CD4-positive, alpha-beta T cell treated with Interleukin-4 for 4 hours (primary cell): ENCODE measurements at places on chromosomes 1 and 21.
A peak's percentile ranks its signal among the peaks of the same experiment; 100 is the strongest.

DNA sequence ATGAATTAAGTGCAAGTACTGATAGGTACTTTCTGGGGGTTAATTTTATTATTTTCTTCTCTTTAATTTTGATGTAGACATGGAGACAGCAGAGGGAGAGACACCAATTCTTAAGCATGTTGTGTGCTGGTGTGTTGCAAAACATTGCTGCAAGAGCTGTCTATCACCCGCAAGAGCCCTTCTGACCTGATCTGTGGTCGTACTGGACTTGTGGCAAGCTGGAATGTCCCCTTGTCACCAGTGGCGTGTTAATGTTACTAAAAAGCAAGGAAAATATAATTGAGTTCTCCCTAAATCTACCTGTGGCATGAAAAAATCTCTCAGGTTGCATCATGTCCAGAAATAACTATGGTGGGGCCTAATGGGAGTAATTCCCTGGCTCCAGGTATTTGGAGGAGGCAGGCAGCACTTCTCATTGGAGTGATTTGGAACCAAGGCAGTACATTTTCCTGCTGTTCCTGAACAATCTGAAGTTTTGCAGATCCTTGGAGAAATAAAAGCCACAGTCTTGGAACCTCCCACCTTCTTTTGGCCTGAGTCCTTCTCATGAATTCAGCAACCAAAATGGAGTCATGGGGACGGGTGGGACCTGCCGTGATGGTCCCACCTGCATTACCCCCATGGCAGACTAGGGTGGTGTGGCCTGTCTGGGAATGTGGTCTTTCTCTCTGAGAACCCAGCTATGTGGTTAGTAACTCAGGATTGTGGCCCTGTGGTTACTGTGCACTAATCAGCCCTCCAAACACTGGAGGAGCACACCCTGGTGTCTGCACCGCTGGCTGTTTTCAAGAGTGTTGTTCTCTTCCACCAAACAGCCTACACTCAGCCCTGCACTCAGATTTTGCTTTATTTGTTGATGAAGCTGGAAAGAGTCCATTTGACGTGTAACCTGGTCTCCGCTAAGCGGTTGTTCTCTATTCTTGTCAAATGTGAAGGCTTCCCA is 57.4 kb downstream of the GALNT2 start:
- no peak for DNase-seq

DNA sequence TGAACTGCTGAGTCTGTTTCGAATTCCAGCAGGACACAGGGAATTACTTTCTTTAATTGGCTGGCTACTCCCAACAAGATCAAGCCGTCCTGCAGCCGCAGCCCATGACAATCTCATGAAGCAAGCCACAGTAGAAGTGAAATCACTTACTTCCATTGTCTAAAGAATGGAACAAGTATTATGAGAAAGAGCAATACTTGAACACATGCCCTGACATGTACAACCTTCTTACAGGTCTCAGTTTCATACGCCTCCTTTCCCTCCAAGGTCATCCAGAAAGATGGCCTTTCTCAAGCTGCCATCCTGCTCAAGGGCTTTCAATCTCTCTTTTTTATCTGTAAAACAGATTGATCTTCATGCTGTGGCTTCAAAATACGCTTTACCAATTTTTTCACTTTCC is 85.1 kb downstream of the PCSK9 start:
- DNase-seq: no peak

GRCh38 chr1:109274533-109275476 is 8.1 kb downstream of the PSRC1 start:
- DNase-seq: no peak

GRCh38 chr1:245762396-245762910 is 607.7 kb downstream of the KIF26B start:
- no peak for DNase-seq

GRCh38 chr1:77899647-77900320 is 11.4 kb downstream of the NEXN start:
- DNase-seq: no peak

- no peak for DNase-seq
These were observed 163.2 kb upstream of the PALMD start for GRCh38 chr1:99482750-99483149.

- DNase-seq: no peak
These were observed 5.3 kb downstream of the GPR37L1 start for GRCh38 chr1:202127836-202128622.

GRCh38 chr1:206135248-206135647 is 18.1 kb upstream of the AVPR1B start:
- DNase-seq: no peak

GRCh38 chr1:97758541-97759057 is 162.2 kb downstream of the DPYD start:
- DNase-seq: no peak

GRCh38 chr1:16367968-16368890 is 1.2 kb downstream of the SZRD1 start:
- no peak for DNase-seq

DNA sequence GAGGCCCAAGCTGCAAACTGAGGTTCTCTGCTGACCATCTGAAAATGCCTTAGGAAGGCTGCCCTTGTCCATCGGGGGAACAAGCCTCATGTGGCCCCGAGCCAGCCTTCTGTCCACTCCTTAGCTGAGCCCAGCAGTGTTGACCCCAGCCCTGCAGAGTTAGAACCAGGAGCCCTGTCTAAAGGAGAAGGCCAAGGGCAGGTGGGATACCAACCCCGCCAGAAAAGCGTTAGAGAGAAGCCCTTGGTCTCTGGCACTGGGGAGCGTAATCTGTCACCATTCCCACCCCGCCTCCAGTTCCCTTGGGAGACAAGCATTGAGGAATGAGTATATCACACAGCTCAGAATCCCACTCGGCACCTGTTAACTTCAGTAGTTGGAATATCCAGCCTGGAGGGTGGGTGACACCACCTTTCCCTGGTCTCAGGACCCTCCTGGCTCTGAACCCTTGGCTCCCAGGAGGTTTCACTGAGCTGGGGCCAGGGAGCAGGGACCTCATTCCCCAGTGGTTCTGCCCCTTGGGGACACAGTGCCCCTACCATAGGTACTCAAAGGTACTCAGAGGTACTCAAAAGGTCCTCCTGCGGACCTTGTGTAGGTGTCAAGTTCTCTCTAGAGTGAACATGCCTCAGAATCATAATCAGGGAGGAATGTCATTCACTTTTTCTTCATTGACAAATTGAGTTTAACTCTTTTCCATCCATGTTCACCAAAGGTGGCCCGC is 16.4 kb downstream of the ETS2 start:
- DNase-seq: no peak

DNA sequence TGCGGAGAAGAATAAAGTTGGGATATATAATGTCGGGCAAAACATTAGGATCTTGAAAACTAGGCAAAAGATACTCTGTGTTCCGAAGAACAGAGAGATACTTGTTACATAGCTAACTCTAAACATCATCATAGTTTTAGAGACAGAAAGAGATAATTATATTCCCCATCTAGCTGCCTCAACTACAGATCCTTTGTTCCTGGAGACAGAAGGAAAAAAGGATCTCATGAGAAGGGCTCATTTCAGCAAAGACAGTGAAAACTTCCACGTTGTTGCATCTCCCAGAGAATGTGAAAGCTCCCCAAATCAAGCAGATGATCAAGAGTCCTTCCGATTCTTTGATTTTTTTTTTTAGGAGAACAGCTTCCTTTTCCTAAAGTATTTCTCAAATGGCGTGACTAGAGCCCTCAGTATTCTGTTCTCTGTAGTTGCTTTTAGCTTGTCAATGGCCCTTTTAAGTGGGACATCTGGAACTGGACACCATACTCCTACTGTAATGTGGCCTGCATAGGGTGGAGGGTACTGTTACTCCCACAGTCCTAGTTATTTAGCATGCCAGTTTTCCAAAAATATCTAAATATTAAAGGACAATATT is 1048.2 kb downstream of the TTLL7 start:
- no peak for DNase-seq

GRCh38 chr1:153515504-153516394 is 20.0 kb downstream of the S100A6 start:
- DNase-seq: no peak

DNA sequence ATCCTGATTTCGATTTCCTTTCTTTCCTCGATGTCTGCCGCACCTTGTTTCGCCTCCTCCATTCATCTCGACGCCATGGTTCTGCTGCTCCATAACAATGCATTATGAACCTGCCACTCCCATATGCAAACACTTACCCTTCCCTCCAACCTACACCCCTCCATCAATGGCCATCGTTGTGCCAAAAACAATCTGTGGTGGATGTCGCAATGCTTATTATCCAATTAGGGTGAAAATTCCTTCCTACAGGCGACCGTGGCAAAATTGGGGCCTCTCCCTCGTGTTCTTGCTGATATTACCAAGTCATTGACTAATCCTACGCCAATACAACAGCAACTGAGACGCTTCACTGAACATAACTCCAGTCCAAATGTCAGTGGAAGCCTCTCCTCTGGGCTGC is 40.3 kb downstream of the CLEC20A start:
- no peak for DNase-seq

- no peak for DNase-seq
These were observed 329.5 kb downstream of the NPHP4 start for GRCh38 chr1:5662744-5663126.

GRCh38 chr21:28922368-28922767 is 70.3 kb downstream of the LTN1 start:
- DNase-seq: no peak

DNA sequence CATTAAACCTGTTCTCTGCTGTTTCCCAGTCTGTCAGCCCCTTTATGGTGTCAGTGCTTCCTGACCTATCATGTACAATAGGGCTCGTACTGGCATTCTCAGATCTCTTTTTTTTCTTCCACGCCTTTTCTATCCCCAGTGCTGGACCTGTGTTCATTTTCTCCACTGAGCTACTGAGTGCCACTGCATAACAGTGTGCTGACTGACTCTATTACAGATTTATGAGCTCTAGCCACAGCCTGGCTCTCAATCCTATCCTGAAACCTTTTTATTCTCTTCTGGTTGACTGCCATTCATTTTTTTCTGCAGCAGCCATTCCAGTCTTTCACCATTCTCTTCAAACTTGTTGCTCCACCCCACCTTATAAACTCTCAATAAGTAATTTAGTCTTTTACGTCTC is 59.6 kb upstream of the MACF1 start:
- DNase-seq: no peak

GRCh38 chr1:4344065-4344732 is 310.2 kb upstream of the AJAP1 start:
- DNase-seq: no peak

- no peak for DNase-seq
These were observed 73.5 kb downstream of the NOS1AP start for GRCh38 chr1:162142968-162143367.

- no peak for DNase-seq
These were observed 73.2 kb downstream of the CD58 start for GRCh38 chr1:116497656-116498055.

DNA sequence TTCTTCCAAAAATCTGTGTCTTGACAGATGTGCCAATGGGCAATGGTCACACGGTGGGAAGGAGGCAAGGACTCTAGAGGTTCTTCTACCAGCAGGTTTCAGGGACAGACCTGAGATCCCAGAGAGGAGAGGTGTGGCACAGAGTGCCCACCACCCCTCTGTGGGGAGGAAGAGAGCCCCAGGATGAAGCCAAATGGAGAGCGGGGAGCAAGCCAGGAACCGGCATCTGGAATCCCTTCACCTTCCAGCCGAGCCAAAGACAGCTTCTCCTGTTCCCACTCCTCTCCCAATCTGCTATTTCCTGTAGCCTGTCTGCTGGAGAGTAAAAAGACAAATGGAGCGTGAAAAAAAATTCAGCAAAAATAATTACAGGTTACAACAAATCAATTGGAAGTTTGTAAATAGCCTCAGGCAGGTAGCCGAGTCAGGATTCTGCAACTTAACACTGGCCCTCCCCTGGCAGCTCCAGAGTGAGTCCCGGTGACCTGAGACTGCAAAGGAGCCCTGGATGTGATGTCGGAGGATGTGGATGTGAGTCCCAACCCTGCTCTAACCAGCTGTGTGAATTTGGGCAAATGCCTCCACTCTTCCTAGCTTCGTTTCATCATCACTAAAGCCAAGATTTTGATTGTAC is 45.4 kb upstream of the LRRN2 start:
- DNase-seq: no peak

DNA sequence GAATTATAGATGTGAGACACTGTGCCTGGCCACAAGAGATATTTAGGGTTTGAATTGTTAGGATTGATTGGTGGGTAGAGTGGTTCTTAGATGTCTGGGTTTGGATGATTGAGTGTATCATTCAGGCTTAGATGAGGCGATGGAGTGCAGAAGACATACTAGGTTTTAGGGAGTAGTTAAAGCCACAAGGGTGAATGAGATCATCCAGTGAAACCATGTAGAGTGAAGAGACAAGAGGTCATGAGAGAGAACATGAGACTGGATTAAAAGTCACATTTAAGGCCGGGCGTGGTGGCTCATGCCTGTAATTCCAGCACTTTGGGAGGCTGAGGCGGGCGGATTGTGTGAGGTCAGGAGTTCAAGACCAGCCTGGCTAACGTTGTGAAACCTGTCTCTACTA is 37.2 kb downstream of the ZFYVE9 start:
- DNase-seq: no peak

GRCh38 chr1:230750576-230750975 is 3.4 kb downstream of the CAPN9 start:
- no peak for DNase-seq

DNA sequence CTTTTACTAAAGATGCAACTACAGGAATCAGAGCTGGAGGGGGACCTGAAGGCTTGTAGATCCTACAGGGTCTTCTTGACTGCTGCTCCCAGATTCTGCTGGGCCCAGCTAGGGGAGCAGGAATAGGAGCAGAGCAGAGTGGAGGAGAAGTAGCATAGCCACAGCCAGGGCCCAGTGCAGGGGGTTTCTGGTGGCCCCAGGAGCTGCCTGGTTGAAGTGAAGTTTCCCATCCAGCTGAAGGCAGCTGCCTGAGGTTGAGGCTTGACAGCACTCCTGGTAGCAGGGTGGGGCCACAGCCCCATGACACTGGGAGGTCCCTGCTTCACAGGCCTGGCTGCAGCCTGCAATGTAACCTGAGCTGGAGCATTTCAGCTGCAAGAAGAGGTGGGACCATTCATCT is 2.0 kb upstream of the INPP5B start:
- DNase-seq: no peak

GRCh38 chr1:114756949-114757454 is 782 bp downstream of the CSDE1 start:
- DNase-seq: no peak

GRCh38 chr1:161071886-161072371 is 2.2 kb upstream of the ARHGAP30 start:
- DNase-seq: peak; percentile 46

GRCh38 chr1:80657707-80658106 is 1143.0 kb upstream of the ADGRL2 start:
- DNase-seq: no peak

DNA sequence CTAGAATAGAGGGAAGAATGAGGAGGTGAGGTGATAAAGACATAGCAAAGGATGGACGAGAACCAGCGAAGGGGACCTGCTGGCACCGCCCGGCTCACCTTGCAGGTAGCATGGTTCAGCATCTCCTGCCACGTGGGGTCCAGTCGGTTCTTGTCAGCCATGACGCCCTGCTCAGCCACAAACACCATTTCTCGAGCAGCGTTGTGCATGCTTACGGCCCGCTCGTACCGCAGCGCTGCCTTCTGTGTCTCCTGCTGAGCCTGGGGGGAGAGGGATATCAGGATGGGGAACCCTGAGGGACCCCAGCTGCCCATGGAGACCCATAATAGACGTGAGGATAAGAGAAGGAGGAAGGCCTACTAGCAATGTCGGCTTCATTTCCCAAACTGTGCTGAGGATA is 11.4 kb downstream of the SH3BP5L start:
- DNase-seq: no peak
